ENCODE measurements at places on chromosomes 4 and X.

- no peak for DNase-seq
- H3K27me3 ChIP-seq, result no peaks in the 10 kb centered on the region
- peaks cover 8% of the 10 kb centered on the region for H3K36me3 ChIP-seq
Observed at GRCh38 chr4:147639388-147639787, 22.2 kb downstream of the TMEM184C start.

DNA sequence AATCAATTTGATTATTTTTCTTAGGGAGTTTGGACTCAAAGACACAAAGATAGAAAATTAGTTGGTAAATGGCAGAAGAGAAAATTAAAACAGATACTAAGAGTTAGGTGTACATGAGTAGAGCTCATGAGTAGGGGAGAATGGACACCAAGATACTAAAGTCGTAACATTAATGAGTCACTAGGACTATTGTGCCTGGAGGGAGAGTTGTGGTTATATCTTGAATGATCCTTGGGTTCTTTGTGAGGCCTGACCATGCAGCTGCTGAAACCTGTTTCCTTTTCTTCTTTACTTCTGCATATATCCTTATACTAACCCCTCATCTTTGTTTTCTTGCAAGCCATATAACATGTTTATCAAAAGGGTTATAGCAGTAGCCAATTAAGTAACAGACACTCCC lies 532.8 kb downstream of the RPA4 start:
- H3K4me1 ChIP-seq, result peaks cover 8% of the 10 kb centered on the region
- DNase-seq, result no peak
- no peaks in the 10 kb centered on the region for H3K27me3 ChIP-seq
- H3K36me3 ChIP-seq, result no peaks in the 10 kb centered on the region
- H3K4me3 ChIP-seq, result no peak overlapping the region
- no peak overlapping the region for H3K27ac ChIP-seq

GRCh38 chr4:48017108-48017571 lies 568 bp downstream of the NIPAL1 start:
- peak overlapping the region; percentile 78 for H3K27ac ChIP-seq
- peak; percentile 72 for DNase-seq
- H3K27me3 ChIP-seq, result no peaks in the 10 kb centered on the region
- peaks cover 17% of the 10 kb centered on the region for H3K4me1 ChIP-seq
- H3K36me3 ChIP-seq, result peaks cover 24% of the 10 kb centered on the region
- peak overlapping the region; percentile 89 for H3K4me3 ChIP-seq

DNA sequence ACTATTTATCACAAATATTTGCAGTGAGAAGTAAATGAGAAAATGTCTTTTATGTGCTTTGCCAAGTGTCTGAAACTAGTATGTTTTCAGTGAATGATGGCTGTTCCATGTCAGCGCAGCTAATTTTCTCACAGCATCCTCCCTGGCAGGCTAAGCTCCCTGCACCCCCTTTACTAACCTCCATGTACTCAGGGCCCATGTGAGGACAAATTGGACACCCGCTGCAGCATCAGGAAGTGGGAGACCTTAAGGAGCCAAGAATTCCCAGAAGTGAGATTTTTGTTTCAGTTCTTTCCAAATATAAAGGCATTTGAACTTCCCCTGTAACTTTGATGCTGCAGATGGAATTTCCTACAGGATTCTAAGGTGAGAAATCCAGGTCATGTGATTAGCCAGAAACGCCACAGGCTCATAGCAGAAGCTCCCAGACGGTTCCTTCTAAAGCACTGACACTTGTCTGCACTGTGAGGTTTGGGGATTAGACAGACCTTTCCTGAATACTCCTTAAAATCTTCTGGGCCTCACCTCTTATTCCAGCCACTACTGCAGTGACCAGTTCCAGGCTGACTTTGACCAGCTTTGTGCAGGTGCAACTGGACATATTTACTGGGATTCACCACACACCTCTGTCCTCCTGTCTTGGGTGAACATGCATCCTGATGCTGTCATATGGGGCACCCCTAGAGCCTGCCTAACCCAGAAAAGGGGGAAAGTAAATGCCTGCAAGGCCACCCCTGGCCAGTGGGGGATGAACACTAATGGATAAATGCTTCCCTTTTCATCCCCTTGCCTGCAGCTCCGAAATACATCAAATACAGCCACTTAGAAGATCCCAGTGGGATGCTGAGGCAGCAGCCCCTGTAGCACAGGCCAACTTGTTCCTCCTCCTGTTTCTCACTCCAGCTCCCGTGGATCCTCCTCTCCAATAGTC lies 45.9 kb downstream of the LGI2 start:
- no peaks in the 10 kb centered on the region for H3K36me3 ChIP-seq
- no peak overlapping the region for H3K4me3 ChIP-seq
- no peak overlapping the region for H3K27ac ChIP-seq
- H3K27me3 ChIP-seq, result no peaks in the 10 kb centered on the region
